ENCODE measurements at places on chromosomes 16 and 17.

DNA sequence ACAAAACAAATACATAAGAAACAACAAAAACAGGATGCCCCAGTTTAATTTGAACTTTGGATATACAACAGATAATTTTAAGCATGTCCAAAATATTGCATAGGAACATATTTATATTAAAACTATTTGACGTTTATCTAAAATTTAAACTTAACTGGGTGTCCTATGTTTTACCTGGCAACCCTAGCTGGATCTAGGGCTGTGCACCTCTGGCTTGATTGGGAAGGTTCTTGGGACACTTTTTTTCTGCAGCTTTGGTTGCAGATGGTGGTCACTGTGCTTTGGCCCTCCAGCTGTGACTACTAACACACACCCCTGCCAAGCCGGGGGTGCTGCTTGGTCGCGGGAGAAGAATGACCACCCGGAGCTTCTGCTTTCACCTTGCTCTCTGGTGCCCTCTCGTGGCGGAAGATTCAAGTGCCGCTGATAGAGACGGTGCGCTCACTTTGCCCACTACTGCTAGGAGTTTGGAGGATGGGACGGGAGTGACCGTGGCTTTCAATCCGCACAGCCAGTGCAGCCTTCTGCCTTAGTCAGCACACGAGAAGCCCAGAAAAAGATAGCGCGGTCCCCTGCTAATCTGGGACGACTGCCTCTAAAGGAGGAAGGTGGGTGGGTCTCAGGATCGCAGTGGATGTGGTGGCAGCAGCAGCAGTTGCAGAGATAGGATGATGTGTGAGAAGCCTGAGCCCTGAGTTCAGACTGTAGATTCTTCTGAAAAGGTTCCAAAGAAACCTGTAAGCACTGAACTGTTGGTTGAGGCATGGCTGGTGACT is 6.7 kb downstream of the SPACA3 start:
- peak; percentile 5 for DNase-seq

- no peak for DNase-seq
These were observed 426.3 kb downstream of the SLC39A11 start for GRCh38 chr17:72665852-72666851.

GRCh38 chr17:20992987-20993862 is 49.6 kb downstream of the USP22 start:
- no peak for DNase-seq

DNA sequence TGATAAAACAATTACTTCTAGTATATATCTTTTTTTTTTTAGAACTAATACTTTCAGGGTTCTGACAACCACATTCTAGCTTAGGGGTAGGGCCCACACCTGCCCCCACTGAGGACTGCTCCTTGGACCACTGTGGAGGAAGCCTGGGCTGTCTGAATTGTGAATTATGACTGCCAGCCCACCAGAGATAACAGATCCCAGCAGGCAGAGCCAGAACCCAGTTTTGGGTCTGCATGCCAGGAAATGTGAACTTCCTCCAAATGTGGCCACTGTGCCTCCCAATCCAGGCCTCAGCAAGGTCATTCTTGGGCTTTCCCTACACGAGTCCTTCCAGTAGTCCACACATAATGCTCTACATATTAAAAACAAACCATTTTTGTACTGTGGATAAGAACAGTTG is 15.9 kb downstream of the VEZF1 start:
- DNase-seq = no peak

GRCh38 chr17:72258711-72259110 is 137.9 kb downstream of the SOX9 start:
- DNase-seq = no peak

- no peak for DNase-seq
These were observed 37.0 kb downstream of the FBXL20 start for GRCh38 chr17:39364236-39365025.

GRCh38 chr17:72165867-72166439 is 45.1 kb downstream of the SOX9 start:
- no peak for DNase-seq

- no peak for DNase-seq
These were observed 119.0 kb upstream of the EEF2KMT start for GRCh38 chr16:5216441-5217080.

GRCh38 chr17:40284085-40284713 is 3.5 kb upstream of the CDC6 start:
- no peak for DNase-seq

DNA sequence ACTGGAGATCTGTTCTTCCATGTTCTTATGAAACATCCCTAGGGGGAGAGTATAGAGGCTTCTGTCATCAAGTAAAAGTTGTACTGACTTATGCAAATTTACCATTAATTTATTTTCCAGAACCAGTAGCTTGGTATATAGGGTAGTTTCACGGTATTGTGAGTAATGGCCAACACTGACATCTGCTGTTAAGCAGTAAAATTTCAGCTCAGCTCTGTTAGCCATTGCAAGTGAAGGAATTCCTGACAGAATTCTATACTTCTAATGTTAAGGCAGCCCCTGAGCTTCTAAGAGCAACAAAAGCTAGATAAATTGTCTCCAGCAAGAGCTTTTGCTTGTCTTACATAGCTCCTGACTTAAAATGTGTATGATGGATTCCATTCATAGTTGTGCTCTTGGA is 613.5 kb upstream of the C16orf82 start:
- DNase-seq = no peak

DNA sequence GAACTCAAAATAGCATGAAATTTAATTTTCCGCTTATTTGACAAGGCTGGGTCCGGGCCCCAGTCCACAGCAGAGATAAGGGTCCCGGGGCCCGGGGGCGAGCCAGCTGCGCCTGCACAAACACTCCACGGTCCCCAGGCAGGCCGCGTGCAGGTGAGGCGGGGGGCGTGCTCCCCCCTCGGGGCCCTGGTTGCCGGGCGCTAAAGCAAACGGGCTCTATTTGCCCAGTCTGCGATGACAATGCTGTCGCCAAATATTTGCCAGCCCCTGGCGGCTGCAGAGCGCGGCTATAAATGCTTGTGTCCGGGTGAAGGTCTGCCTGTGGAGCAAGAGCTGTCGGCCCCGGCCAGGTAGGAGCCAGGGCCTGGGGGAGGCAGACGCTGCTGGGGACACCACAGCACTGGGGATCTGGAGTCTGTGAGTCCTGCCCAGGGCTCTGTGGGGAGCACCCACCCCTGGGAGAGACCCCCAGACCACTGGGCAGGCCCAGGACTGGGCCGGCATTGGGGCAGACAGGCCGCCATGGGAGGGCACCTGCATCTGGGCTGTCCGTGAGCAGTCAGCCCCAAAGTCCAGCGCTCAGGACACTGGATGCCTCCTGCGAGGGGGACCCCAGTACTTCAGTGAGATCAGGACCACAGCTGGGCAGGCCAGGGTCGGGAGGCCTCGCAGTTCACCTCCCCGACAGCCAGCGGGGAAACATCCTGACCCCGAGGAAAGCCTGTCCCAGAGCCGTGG is at the start of gene PERCC1:
Gene PERCC1, plus strand, starts transcription at position 320 of the 738 bp plus-strand sequence. CDS start 1,516 bp downstream, outside the sequence.
- DNase-seq = no peak

Data from NCI-H510A (cell line).